ENCODE measurements at places on chromosomes 12 and 14.
A peak's percentile ranks its signal among the peaks of the same experiment; 100 is the strongest.

GRCh38 chr12:11811008-11811407 is 161.5 kb downstream of the ETV6 start:
- no peak for DNase-seq

DNA sequence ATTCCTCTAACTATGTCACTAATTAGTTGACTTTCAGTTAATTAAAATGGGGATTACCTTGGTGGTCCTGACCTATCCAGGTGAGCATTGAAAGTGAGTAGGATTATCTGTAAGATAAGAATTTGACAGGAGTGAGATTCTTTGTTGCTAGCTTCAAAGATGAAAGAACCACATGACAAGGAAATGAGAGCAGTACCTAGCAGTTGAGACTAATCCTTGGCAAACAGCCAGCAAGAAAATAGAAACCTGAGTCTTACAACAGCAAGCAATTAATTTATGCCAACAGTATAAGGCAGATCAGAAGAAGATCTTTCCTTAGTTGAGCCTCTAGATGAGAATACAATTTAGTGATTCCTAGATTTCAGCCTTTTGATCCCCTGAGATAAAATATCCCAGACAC is 1058.4 kb downstream of the LRFN5 start:
- DNase-seq = no peak

DNA sequence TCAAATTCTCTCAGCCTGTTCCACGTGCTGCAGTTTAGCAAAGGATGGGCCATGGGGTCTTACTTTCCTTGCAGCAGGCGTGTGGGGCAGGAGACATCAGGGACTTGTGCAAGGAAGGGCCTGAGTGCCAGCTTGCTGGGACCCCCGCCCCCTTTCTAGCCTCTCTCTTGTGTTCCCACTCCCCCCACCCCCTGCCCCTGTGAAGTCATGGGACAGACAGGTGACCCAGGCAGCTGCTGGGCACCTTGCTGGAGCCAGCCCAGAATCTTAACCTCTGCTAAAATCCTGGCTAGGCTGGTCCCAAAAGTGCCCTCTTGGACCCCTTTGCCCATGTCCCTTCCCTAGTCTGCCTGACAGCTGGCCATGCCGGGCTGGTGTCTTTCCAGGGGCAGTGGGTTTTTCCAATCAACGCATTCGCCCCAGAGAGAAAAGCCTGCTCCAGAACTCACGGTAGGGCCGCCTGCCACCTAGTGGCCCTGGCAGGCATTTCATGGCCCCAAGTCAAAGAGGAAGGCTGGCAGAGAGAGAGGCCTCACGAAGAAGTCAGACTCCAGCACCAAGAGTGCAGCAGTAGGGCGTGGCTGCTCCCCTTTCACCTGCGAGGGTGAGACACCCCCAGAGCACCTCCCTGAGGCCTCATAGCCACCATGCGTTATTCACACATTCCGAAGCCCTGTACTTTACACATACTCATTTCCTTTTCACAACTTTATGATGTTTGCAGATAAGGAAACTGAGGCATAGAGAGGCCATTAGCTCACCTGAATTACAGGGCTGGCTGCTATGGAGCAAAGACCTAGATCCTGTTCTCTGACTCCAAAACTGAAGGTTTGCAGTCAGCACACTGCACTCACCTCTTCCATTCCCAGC is 67.4 kb downstream of the LGMN start:
- peak; percentile 39 for DNase-seq

- no peak for DNase-seq
Observed at GRCh38 chr12:89756194-89756584, 47.6 kb upstream of the ATP2B1 start.

GRCh38 chr12:85147331-85147730 is 111.2 kb downstream of the LRRIQ1 start:
- no peak for DNase-seq

GRCh38 chr12:24109381-24110039 is 160.0 kb upstream of the SOX5 start:
- DNase-seq = no peak

GRCh38 chr12:9346866-9347327 is 138.7 kb upstream of the PZP start:
- no peak for DNase-seq

- DNase-seq = no peak
Observed at GRCh38 chr12:65585648-65586602, 238.4 kb upstream of the HMGA2 start.

- no peak for DNase-seq
Observed at GRCh38 chr12:50621399-50622300, 116.9 kb downstream of the DIP2B start.

- DNase-seq = no peak
Observed at GRCh38 chr12:72077111-72077820, 138.6 kb downstream of the TPH2 start.

DNA sequence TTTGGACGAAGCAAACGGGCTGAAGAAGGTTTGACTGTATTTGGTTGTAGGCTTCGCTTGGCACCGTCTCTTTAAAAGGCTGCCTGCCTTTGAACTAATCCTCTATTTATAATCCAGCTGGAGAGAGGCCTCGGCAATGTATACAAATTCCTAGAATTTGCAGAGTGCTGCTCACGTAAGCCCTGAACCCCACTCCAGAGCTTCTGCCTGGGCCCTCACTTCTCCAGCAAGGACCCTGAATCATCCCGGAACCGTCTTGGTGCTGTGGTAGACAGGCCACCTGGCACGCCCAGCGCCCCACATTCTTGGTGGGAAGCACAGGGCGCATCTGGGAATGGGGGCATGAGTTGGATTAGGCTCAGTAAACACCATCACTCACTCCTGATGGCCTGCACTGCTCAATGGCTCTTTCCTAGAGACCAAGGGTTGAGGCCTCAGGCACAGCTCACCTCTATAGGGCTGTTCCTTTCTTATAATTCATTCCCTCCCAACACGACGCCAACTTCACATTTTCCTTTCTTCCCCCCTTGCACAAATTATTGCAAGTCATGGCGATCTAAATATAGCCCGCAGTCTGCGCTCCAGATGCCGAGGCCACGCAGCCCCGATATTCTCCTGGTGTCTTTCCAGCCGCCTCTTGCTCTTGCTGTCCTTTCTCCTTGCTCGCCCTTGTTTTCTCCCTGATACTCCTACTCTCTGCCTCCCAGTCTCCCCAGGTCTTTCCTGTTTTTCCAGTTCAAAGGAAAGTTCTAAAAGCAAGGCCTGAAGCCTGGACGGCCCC is 141.0 kb downstream of the ZFP36L1 start:
- no peak for DNase-seq

GRCh38 chr12:29132316-29132715 is 16.8 kb upstream of the FAR2 start:
- DNase-seq = no peak

DNA sequence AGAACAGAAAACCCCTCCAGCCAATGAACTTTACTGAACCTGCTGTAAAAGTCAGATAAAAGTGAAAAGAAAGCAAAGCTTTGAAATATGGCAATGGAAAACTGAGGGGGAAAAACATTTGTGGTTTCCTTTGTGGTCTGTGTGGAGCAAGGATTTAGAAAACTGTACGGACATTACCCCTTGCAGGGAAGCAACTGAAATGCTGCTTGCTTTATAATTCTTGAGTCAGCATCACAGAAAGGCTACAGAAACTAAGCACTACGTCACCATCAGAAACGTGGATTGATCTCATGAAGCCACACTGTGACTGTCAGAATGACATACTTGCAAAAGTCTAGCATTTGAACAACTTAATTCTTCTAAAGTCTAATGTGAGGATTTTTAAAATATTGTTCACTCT is 2.4 kb upstream of the KCNC2 start:
- DNase-seq = no peak

DNA sequence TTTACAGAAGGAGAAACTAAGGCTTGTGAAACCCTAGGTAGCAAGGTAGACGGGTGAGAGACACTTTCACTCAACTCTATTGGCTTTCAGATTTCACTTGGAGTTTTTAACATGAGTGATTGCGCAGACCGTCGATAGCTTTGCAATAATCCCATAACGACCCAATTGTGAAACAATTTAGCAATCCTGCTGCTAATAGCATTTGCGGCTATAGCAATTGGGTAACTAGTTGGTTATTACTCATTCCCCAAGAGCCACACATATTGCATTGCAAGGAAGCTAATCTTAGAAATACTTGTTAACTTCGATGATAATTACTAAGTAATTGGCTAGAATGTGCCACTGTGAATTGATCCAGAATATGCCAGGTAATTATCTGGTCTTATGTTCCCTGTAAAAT is 159.9 kb upstream of the NOS1 start:
- no peak for DNase-seq

DNA sequence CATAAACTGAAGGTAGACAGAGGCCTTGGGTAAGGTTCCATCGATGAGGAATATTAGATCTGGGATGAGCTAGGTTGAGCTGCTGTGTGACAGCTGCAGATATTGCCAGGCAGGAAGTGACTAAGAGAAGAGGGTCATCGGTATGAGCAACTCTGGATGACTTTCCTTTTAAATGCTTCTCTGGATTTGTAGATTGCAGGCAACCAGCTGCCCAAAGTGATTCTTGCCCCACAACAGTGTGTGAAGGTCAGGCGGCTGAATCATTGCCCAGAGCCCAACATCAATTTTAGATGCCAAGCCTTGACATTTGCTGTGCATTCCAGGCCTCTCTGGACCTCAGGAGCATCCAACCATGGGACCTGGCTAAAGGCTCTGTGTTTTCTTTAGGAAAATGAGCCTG is 255.9 kb downstream of the DPF3 start:
- DNase-seq = no peak

GRCh38 chr12:104433061-104433460 is 23.7 kb upstream of the CHST11 start:
- DNase-seq = no peak

Measured in SK-N-MC (cell line).